ENCODE measurements at places on chromosomes 5 and 9. TPM values are rescaled to one million over a fixed set of nuclear protein-coding genes. Genes with fewer than 3 reads are reported as not detected.

The CDKN2AIPNL gene
- 25.8 TPM for polyA plus RNA-seq

The ACTBL2 gene
- not detected for polyA plus RNA-seq

The ADAMTS16 gene
- 0.71 TPM for polyA plus RNA-seq

The MARVELD2 gene
- polyA plus RNA-seq = 18.3 TPM

The PCDHGB5 gene
- polyA plus RNA-seq = 6.8 TPM

The BASP1 gene
- polyA plus RNA-seq = 44.2 TPM

The ITGA1 gene
- polyA plus RNA-seq = 32.4 TPM

DNA sequence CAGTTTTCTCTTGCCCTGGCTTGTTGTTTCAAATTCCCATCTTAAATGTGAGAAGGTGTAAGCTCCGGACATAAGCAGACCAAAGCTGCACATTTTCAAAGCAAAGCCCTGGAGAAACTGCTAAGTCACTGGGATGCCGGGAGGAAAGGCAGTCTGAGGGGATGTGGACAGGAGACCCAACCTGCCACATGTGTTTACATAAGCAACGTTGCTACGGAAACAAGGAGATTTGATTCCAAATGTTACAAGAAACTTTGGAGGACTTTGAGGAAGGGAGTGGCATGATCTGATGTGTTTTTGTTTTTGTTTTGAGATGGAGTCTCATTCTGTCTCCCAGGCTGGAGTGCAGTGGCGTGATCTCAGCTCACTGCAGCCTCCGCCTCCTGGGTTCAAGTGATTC lies 25.7 kb upstream of the INSYN2B start:
- DNase-seq = no peak

DNA sequence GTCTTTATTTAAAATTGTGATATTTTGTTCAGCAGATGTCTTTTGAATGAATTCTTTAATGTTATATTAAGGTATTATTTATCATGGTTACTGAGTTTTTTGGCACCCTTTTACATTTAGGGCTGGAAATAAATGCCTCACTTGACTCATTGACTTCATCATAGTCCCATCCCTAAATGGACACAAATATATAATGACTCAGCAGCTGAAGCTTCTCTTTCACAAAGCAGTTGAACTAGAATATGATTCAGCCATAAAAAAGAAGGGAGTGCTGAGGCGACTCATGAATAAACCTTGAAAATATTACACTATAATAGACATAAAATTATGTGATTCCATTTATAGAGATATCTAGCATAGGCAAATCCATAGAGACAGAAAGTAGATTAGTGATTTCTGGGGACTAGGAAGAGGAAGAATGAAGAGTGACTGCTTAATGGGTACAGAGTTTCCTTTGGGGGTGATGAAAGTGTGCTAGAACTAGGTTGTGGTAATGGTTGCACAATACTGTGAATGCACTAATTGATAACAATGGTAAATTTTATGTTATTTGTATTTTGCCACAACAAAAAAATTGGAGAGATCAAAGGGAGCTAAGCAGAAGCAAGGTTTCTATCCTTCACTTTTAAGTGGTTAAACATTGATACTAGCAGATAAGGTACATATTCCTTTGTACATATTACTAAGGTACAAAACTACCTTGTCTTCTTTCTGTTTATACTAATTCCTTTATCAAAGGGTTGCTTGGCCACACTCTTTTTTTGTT lies 449.6 kb downstream of the NTRK2 start:
- no peak for DNase-seq

DNA sequence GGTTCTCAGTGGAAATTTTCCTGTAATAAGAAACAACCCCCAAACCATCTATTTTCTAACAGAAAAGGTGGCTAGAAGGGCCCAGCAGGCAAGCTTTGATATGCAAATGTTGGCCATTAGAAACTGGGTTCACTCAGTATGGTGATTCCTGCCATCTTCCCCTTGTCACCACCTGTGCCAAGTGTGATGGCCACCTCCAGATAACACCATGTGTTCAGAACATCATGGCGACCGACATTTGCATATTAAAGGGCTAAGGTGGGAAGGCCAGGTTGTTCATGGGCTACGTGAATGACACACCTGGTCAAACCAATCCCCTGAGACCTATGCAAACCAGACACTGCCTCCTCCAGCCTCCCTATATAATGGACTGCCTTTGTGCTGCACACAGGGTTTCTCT lies 20.4 kb downstream of the FOXE1 start:
- no peak for DNase-seq

GRCh38 chr5:152070591-152070990 lies 145.9 kb upstream of the GLRA1 start:
- DNase-seq = no peak

- no peak for DNase-seq
Measured at GRCh38 chr9:21320465-21320864, 14.7 kb downstream of the KLHL9 start.

DNA sequence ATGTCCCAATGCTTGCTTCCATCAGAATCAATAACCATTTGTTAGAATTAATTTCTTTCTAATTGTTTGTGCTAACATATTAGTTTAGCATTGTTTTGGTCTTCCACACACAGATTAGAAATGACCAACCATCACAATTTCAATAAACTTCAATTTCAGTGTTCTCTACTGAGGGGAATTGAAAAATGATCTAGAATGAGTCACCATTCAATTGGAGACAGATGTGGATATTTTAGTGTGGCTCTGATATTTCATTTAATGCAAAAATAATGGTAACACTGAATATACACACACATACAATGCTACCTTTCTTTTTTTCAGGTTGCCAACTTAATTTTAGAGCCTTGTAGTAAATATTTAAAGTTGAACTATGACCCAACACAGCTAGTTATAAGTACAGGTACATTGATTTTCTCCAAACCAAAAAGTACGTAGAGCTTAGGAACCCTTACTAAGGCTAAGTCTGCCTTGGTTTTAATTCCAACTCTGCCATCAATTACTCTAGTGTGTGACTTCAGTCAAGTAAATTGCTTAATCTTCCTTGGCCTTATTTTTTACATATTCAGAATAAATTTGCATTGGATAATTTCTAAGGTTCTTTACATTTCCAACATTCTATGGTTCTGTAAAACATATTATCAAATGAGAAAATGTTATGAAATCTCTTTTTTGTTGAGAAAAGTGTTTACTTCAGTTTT lies 143.9 kb downstream of the DMRTA1 start:
- no peak for DNase-seq

DNA sequence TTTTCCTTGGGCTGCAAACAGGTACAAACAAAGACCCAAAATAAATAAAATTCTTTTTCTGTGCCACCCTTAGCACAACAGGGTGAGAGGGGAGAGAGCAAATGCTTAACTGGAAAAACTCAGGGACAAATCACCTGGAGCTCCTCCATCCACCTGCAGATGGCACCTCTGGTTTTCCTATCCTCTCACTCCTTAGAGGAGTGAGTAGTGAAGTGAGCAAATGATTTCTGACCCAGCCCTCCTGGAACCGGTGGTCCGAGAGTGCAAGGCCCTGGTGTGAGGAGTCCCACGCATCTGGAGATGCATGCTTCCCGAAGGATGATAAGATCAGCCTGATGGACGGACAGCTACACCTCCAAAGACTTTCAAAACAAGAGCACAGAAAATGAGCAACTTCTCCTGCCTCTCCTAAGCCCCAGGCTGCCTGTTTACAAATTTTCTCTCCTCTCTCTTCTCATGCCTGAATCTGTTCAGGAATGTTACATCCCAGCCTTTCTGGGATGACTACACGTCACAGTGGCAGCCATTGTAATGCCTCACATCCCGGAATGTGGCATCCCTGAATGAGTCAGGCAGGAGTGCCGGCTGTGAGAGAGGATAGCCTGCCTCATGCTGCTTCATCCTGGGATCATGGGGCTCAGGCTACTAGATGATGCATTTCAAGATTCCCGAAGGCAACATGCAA lies 86.4 kb downstream of the ADRB2 start:
- no peak for DNase-seq

DNA sequence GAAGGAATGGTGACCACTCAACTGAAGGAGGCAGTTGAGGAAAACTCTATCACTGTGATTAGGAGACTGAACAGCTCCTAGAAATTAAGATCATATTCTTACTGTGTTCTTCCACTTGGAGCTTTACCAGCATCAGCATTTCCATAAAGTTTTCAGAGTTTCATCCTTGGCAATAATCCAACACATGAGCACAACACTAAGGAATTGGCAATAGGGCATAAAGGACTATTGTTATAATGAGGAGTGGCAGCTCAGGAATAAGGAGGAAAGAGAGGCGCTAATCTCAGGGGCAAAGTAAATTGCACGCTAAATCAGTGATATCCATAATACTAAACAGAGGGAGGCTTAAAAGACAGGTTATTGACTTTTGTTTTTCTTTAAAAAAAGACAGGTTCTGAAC lies 338.9 kb downstream of the EFNA5 start:
- DNase-seq = no peak

- DNase-seq = no peak
Measured at GRCh38 chr5:61051267-61051666, 106.3 kb downstream of the NDUFAF2 start.

DNA sequence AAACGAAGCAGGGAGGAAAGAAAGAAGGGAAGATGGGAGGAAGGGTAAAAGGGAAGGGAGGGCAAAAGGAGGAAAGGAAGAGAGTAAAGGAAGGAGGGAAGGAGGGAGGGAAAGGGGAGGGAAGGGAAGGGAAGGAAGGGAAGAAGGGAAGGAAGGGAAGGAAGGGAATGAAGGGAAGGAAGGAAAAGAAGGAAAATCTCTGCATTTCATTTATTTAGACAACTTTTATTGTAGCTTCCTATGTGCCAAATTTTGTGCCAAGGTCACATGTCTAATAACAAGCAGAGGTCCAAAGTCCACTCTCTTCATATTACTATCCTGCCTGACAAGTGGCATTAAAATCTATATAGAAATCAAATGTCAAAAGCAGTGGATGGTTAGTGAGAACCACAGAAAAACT lies 2.6 kb upstream of the OR13C3 start:
- DNase-seq = no peak

DNA sequence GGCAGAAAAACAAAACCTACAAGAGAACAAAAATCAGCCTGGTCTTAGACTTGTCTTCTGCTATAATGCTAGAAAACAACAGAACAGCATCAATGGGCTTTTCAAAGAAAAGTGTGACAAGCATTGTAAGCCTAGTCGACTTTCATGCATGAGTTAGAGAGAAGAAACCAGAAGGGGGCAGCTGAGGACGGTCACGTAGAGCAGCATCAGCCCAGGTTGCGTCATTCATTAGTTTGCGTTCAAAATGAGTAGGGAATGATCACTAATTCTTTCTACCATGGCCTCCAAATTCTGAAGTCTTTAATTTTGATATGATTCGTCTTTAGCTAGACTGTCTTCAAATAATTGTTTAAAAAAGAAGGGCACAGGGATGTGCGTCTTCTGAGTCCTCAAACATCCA lies 4.7 kb upstream of the ISCA1 start:
- no peak for DNase-seq

DNA sequence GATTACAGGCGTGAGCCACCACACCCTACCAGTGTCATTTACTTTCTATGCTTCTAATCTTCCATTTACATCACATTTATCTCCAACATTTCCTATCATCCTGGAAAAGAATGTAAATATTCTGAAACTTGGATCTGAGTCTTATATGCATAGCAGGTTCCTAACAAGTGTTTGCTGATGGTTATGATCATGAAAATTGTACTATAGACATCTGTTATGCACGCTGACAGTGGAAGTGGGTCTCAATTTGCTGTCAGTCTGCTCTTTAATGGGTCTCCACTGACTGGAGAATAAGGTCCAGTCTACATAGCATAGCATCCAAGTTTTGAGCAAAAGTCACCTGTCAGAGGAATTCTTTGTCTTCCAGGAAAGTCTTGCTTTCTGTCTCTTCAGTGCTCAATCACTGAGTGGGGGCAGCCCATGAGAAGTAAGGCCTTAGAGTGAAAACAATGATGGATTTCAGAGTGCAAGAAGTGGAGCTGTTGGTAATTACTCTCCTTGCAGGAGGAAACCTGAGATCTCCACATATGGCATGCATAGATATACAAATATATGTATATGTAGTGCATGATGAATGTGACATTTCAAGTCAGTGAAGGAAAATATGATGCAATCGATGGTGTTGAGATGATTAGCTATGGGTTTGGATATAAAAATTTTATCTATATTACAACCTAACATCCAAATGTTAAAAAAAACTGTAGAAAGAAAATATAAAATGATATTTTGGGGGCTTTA lies 29.2 kb upstream of the MSANTD3 start:
- DNase-seq = no peak

- DNase-seq = no peak
Measured at GRCh38 chr9:36625006-36625615, 52.4 kb downstream of the MELK start.

- peak; percentile 52 for DNase-seq
Measured at GRCh38 chr9:2231829-2232228, 216.7 kb downstream of the SMARCA2 start.

- no peak for DNase-seq
Measured at GRCh38 chr5:171997011-171997410, 9.4 kb downstream of the FBXW11 start.

DNA sequence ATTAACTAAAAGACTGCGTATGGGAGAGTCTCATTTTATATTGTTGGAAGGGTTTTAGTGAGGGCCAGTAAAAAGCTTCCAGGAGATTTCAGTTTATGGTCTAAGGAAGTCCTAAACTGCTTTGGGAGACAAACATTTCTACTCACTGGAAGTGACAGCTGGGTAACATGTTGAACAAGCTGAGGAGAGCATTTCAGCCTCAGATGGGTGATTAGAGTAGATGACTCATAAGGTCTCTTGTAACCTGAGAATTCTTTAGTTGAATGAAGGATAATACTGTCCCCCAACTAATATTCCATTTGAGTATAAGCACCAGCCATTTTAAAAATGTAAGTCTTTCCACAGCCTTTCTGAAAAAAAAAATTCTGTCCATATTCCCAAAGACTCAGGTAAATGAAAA lies 218.0 kb upstream of the C9orf72 start:
- DNase-seq = no peak

DNA sequence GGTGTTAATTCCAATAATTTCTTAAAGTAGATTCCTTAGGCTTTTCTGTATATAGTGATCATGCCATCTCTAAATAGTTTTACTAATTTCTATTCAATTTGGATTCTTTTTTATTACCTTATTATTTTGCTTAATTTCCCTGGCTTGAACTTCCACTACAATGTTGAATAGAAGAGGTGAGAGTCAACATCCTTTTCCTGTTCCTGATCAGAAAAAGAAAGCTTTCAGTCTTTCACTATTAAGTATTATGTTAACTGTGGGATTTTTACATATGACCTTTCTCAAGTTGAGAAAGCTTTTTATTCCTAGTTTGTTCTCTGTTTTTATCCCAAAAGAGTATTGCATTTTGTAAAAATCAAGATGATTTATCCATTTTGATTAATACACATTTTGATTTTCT lies 574.5 kb upstream of the TLE4 start:
- no peak for DNase-seq

DNA sequence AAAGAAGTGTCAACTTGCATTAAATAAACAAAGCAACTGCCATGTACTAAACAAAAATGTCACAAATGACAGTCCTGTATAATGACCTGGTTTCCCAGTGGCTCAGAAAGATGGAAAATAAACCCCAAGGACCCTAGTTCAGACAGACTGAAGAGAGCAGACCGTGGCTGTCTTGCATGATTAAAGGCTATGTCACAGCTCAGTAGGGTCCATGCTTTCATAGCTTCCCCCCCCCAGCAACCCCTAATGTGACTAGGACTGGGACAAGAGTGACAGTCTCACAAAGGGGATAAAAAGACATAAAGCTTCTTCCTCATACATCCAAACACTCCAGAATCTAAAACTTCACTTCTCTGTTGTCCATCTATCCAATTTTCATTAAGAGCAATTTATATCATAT lies 113.6 kb downstream of the NR6A1 start:
- DNase-seq = no peak

Measured in right lung (tissue), 10 donors.